Right atrium auricular region (tissue), 2 donors: ENCODE measurements at places on chromosomes 7 and 10. TPM values are rescaled to one million over a fixed set of nuclear protein-coding genes. Genes with fewer than 3 reads are reported as not detected.

DNA sequence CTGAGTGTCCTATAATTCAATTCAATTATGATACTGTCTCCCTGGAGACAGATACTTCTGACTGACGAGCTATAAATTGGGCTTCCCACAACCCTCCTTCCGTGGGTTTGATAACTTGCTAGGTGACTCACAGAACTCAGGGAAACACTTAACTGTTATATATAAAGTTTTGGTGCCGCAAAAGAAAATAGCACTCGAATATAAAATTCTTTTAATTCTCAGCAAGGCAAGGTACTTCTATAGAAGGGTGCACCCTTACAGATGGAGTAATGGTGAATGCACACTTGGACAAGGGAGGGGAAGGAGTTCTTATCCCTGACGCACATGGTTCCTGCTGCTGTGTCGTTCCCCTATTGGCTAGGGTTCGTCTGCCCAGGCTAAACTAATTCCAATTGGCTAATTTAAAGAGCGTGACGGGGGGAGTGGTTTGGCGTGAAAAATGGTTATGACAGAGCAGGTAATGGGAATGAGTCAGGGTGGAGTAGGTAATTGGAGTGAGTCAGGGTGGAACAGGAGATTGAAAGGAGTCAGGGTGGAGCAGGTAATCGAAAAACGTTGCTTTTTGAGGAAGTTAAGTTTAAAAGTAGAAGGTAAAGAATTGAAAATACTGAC, 20.8 kb upstream of the GHITM start:
- DNase-seq: no peak

GRCh38 chr7:73822319-73823173, 8.2 kb upstream of the CLDN4 start:
- DNase-seq: no peak

GRCh38 chr7:105355701-105356100, 33.0 kb downstream of the SRPK2 start:
- no peak for DNase-seq

DNA sequence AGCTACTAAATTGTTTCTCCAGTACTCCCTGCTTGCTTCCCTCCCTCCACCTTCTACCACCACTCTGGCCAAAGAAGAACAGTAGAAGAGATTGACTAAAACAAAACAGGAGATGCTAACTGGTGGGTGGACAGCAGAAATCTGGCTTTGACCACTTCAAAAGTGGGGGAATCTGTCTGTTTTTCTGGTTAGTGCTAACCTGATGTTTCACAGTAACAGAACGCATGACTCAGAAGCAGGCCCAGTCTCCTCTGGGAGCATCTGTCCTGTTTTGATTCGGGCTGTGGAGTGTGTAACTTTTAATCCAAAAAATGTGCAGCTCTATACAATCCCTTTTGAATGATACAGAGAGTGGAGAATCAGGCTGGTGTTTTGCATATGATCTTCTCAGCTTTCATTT, 32.7 kb upstream of the ZNF438 start:
- DNase-seq: no peak

DNA sequence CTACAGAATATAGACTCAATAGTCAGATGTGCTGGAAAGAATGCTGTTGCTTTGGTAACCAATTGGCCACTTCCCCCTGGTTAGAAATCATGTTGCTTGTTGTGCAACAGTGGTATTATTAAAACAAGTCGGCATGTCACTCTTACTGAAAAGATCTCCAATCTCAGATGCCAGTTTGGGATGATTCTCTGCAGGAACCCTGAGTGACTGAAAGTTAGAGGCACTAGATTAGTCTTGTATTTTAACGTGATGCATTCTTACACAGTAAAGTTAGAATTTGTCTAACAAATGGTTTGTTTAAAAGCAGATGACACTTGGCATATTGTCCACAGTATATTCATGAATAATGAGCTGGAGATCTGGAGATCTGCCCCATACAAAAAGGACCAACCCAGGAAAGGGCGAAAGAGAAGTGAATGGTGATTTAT, 287.6 kb downstream of the TWIST1 start:
- no peak for DNase-seq

MOGAT3 gene
- total RNA-seq: not detected

PKD2L1 gene
- not detected for total RNA-seq

- DNase-seq: no peak
Observed at GRCh38 chr10:102262744-102263370, 17.5 kb downstream of the GBF1 start.

FAM13C gene
- 4.4 TPM for total RNA-seq

DNA sequence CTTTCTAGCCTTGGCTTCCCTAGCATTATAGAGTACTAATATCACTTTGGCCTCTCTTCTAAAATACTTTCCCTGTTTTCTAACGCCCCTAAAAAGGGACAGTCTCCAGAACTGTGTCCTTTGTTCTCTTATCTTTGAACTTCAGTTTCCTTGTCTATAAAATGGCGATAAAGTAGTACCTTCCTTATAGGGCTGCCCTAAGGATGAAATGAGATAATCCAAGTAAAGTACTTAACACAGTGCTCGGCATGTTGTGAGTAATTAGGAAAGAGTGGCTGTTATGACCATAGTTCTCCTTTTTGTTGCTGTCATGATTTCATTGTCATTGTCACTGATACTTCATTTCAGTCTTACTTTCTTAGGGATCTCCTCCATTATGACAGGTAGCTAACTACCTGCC, 114.7 kb downstream of the EXOC4 start:
- DNase-seq: no peak

PGAM2 gene
- 2,809 TPM for total RNA-seq

DNA sequence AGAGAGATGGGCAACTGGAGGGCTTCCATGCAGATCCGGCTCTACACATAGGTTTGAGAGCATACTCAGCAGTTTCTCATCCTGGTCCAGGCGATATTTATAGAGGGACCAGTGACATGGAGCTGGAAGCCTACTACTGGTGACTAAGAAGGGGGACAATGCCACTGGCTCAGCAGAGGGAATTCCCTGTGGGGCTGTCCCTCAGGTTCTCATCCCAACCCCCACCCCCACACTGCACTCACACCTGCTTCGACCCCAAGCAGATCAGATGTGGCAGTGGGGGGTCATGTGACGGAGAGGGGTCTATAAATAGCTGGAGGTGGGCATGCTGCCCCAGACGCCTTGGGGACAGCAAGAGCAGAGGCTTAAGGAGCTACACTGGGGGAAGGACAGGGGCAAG, at the start of gene CLCN1:
Gene CLCN1 (plus strand): TSS at position 336 of the 400 bp plus-strand sequence. CDS start 102 bp downstream, outside the sequence.
- DNase-seq: no peak

GRCh38 chr7:22879280-22879679, 56.6 kb upstream of the TOMM7 start:
- no peak for DNase-seq

DNA sequence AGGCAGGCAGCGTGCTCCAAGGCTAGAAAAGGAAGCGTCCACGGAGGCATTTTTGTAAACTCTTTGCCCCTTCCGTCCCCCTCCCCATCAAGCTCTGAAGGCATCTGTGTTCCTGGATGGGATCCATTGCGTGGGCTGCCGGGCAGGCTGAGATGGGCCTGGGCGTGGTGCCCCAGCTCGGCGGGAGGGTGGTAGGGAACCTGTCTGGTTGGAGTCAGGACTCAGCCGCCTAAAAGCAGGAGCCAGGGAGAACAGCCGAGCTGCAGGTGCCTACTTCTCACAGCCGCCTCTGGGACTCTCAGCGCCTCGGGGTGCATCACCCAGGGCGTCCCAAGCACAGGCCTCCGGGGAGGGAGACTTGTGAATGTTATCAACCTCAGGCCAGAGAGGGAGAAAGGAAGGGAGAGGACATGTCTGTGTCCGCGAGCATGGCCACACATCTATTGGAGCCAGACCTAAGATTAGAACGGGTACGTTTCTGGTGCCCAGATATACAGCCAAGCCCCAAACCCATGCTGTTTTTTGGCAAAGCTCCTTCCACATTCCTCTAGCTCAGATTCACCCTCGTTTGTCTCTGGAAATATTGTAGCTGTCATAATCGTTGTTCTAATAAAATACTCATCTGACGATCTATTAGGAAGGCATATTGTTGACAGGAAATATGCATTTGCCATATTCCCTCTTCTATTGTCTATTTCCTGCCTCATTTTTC, 48.6 kb upstream of the CTBP2 start:
- DNase-seq: no peak

NPC1L1 gene
- not detected for total RNA-seq

GRCh38 chr10:26534384-26534783, 96.2 kb downstream of the APBB1IP start:
- no peak for DNase-seq

C10orf53 gene
- total RNA-seq: not detected

GRCh38 chr10:77886795-77887355, 39.7 kb downstream of the DLG5 start:
- DNase-seq: no peak

DNA sequence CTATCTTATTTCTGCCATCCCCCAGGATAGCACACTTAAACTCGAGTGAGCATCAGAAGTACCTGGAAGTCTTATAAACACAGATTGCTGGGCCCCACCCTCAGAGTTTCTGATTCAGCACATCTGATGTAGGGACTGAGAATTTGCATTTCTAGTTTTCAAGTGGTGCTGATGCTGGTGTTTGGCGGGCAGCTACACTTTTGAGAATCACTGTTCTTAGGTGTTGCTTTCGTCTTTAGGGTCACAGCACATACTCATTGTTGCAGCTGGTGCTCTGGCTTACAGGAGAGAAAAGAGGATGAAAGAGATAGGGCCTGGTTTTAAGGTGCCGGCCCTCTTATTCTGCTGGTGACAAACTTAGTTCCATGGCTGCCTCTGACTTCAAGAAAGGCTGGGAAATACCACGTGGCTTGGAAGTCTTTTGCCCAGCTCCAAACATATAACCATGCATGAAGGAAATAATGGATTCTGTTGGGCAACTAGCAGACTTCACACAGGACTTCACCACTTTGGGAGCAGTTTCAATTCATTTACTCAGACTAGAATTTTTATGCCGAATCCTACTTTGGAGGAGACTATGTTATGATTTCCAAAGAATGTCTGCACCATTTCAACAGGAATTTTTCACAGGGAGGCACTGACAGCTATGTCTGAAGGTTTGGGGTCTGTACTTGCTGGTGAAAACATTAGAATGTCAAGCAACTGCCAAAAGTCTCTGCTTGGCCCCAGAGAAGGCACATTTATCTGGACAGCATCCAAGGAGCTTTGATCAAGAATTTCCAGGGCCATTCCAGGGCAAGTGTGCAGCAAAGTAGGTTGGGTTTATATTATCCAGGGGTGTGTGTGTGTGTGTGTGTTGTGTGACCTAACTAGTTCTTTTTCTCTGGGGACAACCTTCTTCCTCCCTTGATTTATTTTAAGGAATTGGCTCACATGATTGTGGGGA, 6.9 kb upstream of the MINDY4 start:
- peak; percentile 82 for DNase-seq

GRCh38 chr10:49688261-49688846, 8.9 kb downstream of the C10orf53 start:
- DNase-seq: peak; percentile 23

SEMA3A gene
- total RNA-seq: 3.6 TPM
